ENCODE measurements at places on chromosomes 12 and 14. TPM values are rescaled to one million over a fixed set of nuclear protein-coding genes. Genes with fewer than 3 reads are reported as not detected.
A peak's percentile ranks its signal among the peaks of the same experiment; 100 is the strongest.

- H3K4me1 ChIP-seq = peaks cover 16% of the 10 kb centered on the region
- peaks cover 19% of the 10 kb centered on the region for H3K27me3 ChIP-seq
- H3K27ac ChIP-seq = peak within 1 kb of the TSS; percentile 52
- H3K36me3 ChIP-seq = no peaks in the 10 kb centered on the region
Measured at GRCh38 chr12:104049903-104050356, at the start of gene GLT8D2. TSS of gene GLT8D2 (minus strand) at chr12:104050187. CDS start at chr12:104019648, 30,539 bp downstream.

DNA sequence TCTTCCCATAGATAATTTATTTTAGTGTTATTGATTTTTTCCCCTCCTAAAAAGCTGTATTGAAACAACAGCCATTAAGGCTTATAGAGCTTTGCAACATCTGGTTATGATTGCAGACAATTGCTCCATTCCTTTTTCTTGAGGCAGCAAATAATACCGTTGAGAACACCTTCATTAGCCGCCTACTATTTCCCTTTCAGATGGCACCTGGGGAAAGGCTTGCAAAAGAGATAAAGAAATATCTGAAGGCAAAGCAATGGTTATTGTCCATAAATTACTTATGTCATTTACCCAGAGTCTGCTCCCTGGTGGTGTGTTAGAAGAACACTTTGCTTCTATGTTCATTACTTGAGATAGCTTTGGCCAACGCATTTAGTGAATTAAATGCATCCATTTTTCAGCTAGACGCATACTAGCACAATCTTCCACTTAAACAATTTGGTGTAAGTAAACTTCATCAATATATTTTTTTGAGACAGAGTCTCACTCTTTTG, 377.8 kb downstream of the KCNH5 start:
- H3K27me3 ChIP-seq = no peaks in the 10 kb centered on the region
- H3K4me1 ChIP-seq = no peaks in the 10 kb centered on the region
- H3K4me3 ChIP-seq = no peak overlapping the region

DNA sequence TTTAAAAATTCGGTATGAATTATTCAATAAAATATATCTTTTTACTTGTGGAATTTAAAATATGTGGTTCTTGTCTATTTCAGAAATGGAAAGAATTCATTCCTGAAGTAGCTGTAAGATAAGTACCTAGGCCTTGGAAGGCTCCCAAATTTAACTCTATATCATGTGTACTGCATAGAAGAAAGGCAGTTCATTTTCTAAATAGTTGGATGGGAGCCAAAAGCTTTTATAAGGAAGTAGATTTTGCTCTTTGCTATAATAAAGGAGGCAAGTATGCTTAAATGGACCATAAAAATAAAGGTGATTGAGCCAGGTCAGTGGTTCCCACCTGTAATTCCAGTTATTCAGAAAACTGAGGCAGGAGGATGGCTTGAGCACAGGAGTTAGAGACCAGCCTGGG, 187.5 kb downstream of the ATXN7L3B start:
- DNase-seq = no peak
- H3K27ac ChIP-seq = no peak overlapping the region
- H3K4me3 ChIP-seq = no peak overlapping the region
- H3K27me3 ChIP-seq = no peaks in the 10 kb centered on the region
- H3K4me1 ChIP-seq = no peaks in the 10 kb centered on the region

The NELL2 gene
- 4.7 TPM for total RNA-seq

The RNASE7 gene
- total RNA-seq = 10.3 TPM

The RAB21 gene
- total RNA-seq = 13.7 TPM

The GZMH gene
- not detected for total RNA-seq

All from suprapubic skin (tissue), 4 donors.